Stimulated activated CD8-positive, alpha-beta memory T cell treated with anti-CD3 and anti-CD28 coated beads, Interleukin-2, amount 100 ng/mL, for 1 hour (primary cell): ENCODE measurements at places on chromosomes 4 and X.

DNA sequence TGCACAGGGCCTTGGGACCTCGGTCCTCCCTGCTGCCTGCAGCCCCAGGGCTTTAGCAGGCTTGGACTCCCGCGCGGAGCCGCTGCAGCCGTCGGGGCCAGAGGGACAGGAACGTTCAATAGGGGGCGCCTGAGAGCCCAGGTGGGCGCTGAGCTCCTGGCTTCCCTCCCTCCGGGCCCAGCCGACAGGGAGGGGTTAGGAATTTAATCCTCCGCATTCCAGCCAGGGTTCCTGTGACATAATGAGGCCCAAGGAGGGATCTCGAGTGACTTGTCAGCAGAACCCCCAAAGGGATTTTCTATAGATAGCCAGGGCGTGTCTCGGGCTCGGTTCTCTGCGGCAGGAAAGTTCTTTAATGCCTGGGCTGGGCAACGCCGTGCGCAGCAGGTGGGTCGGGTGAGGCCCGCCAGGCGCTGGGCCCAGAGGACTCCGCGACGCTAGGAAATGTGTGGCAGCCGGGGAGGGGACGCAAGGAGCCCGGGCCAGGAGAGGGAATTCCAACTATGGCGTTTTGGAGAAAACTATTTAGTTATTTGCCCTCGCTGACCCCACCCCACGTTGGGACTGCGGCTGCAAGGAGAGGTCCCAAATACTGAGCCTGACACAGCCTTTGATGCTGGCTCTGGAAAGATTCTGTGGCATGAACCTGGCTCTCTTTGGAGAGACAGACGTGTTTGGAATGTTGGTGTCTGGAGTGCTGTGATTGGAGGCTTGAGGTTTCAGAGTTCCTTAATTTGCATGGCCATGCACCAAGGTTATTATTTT lies 285.2 kb upstream of the GATB start:
- DNase-seq: no peak

- no peak for DNase-seq
These were observed 706 bp downstream of the DUSP9 start for GRCh38 chrX:153647461-153648357.

DNA sequence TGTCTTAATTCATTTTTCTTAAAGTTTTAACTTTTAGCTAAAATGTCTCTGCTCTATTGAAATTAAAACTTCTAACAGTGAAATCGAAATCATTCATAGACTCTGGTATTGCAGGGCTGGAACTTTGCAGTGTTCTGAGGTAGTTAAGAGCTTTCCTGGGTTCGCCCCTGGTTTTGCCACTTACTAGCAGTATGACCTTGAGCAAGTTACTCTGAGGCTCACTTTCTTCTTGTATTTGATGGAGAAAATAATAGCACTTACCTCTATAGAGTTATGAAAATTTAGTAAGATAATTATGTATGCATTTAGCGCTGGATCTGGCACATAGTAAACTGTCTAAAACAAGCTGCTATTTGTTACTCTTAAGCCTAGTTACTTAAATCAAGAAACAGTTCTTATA lies 1.7 kb downstream of the SLAIN2 start:
- no peak for DNase-seq

DNA sequence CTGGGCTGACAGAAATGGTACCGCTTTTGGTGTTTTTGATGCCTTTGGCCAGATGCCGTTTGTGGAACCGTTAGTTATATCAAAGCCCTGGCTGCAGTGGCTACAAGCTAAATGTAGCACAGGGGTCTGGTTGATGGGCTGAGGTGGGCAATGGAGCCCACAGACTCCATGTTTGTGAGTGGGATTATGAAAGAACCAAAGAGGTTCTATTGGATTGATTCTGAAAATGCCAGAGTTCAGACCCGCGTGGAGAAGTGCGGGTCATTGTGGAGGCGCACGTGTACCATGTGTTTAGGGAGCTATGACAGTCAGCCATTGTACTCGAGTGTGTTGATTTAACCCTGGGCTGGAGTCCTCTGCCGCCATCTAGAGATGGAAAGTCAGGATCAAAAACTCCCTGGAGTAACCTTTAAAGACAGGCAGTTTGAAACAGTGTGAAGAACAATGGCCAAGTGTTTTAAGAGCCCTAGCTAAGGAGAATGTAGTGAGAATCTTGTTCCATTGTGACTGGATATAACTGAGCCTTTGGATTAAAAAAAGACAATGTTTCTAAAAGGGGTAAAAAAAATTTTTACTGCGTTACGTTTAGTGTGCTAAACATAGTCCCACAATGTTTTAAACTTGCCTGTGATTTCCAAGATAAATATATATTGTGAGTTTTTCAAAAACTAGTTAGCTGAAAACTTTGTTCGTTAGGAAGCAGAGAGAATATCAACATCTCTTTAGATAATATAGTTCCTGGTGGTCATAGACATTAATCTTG lies 12.7 kb downstream of the ART3 start:
- DNase-seq: no peak

DNA sequence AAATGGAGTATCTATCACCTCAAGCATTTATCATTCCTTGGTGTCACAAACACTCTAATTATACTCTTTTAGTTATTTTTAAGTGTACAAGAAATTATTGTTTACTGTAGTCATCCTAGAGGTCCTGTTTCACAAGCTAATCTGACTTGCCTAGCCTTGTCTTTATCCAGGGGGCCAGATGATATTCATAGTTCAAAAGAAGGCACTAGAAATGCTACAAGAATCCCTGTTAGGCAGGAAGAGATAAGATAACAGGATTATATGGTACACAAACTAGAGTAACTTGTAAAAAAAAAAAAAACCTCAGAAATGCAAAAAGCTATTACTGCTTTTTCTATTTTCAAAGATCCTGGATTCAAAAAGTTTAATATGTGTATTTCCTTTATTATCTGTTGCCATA lies 95.8 kb downstream of the MBNL3 start:
- no peak for DNase-seq

- no peak for DNase-seq
These were observed 14.7 kb downstream of the TRIM2 start for GRCh38 chr4:153218961-153219360.

- DNase-seq: no peak
These were observed 178.7 kb upstream of the MAGEE2 start for GRCh38 chrX:75963774-75964173.

DNA sequence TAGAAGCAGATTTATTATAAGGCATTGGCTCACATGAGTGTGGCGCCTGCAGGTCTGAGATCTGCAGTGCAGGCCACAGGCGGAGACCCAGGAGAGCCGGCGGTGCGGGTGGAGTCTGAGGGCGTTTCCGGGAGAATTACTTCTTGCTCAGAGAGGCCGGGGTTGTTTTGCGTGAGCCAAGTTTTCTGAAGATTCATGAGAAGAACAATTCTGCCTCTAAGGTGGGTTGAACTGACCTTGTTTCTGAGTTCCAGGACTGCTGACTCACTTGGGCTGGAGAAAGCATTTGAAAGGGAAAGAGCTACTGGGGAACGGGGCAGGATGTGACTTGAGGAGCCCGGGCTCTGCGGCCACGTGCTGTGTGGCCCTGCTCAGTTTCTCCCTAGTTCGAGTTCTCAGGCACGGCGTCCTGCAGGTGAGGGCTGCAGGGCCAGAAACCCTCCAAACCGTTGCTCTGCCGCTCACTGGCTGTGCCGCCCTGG lies 36.7 kb upstream of the SORCS2 start:
- no peak for DNase-seq

DNA sequence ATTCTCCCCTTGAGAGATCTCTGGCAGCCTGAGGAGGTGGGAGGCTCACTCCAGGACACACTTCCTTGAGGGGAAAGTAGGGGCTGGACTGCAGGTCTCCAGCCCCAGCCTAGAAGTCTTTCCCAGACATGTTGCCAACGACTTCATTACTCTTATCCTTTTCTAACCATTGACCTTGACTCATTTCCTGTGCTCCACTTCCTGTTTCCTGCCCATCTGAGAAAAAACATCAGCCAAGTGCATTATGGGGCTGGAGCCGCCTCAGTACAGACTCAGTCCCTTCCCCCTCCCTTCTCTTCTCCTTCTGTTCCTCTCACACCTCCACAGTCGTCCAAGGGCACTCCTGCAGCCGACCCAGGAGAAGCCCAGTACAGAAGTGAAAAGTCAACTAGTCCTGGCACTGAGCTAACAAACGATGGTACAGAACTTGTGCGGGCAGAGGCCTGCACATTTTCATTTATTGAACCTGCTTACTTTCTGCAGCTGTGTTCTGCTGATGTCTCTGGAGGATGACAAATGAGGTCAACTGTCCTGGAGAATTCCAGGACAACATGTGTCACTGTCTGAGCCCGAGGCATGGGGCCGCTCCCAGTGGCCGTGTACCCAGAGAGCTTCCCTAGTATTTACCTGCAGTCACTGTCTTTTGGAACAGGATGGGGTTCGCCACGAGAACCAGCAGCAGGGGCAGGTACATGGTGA lies 20.1 kb downstream of the GPR143 start:
- no peak for DNase-seq

- no peak for DNase-seq
These were observed 142.5 kb downstream of the RASL11B start for GRCh38 chr4:53004497-53005148.

DNA sequence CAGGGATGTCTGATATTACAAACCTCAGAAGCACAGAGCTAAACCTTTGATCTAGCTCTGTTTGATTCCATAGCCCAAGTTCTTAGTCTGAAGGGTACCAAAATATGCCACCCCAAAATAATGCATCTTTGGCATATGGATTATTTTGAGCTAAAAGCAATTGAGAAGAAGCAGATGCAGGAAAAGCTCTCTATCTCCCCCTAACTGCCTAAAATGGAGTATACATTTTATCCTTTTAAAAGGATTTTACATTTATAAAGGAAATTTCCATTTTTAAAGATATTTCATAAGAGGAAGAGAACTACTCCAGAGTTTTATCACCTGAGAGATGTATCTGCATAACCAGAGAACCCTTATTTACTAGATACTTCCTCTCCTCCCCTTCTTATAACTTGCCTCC lies 158.7 kb downstream of the ZNF674 start:
- DNase-seq: no peak

DNA sequence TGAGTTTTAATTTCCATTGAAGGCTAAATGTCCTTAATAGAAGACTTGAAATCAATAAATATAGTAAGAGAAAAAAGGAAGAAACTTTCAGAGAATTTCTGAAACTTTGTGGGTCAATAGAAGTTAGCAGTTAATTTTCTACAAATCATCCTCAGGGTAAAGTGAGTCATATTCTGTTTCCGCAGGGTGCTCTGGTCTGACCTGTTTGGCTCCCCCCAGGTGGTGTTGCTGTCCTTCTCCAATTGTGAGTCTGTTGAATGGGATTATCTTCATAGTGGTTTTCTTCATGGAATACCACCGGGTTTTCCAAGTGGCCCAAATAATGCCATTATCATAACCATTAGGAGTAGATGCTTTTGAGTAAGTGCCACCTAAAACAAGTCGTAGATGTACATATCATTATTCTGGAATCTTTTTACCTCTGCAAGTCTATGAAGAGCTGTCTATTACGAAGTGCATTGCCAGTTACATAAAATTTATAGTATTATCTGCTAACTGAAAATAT lies 7.7 kb downstream of the FGG start:
- no peak for DNase-seq

DNA sequence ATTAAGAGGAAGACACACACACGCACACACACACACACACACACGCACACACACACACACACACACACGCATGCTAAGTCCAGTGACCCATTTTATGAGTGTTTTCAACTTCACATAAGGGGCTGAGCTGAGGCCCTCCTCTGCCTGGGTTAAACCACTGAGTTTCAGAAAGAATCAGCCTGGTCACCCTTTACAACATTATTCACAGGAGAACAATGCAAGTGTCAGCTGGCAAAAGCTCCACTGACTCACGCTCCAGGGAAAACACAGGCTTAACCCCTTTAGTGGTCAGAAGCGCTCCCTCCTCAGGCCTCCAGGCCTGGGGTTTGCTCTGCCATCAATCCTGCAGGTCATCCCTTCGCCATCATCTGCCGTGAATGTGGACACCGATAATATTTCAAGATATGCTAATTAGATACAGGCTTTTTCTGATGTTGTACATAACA lies 46.9 kb downstream of the ACOX3 start:
- no peak for DNase-seq

DNA sequence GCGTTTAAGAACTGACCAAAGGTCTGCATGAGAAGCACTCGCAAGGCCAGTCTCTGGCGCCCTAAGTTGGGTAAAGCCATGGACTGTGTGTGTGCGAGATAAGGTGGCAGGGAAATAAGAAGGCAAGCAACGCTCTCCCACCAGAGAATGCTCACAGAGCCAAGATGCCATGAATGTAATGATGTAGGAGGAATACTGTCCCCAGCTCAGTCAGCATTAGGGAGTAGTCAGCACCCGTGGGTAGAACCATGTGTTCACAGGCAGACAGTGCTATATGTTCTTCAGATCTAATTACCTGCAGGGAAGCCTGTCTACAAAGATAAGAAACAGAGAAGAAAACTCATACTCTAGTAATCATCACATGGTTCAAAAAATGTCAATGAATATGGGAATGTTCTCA lies 68.8 kb downstream of the SEC24D start:
- DNase-seq: no peak

DNA sequence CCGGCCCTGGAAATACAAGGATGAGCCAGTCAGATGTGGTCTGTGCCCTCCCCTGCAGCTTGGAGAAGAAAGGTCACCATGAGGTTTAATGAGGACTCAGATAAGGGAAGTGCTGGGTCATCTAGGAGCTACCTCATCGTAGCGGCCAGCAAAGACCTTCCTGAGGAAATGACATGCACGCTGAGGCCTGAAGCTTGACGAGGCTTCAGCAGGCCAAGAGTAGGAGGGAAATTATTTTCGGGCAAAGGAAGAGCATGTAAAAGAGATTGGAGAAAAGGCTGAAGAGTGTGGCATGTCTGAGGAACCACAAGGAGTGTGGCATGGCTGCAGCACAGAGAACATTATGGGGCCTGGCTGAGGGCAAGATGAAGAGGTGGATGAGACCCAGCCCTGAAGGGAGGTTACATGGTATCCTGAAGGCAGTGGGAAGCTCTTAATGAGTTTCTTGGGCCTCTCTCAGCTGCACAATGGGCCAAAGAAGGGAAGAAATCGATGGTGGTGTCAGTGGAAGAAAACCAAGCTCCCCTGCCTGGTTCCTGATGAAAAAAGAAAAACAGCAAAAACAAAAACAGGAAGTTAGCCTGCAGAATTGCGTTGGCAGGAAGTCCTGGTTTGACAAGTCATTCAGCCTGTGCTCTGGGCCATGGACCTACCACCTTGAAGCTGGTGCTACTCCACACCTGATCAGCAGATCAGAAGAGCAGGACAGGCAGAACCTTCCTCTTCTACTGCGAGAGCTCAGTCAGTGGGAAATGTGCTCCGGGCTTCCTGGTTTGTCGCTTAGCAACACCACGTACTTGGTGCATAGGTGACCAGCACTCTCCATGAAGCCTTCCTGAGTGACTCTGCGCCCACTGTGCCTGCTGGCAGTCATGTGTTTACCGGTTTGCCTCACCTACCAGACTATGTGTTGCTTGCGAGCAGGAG lies 134.5 kb upstream of the KLF3 start:
- DNase-seq: no peak
